Omental fat pad (tissue), 4 donors: ENCODE measurements at places on chromosomes 1 and 21.

- DNase-seq = no peak
Observed at GRCh38 chr1:44939061-44939460, 47.3 kb downstream of the EIF2B3 start.

DNA sequence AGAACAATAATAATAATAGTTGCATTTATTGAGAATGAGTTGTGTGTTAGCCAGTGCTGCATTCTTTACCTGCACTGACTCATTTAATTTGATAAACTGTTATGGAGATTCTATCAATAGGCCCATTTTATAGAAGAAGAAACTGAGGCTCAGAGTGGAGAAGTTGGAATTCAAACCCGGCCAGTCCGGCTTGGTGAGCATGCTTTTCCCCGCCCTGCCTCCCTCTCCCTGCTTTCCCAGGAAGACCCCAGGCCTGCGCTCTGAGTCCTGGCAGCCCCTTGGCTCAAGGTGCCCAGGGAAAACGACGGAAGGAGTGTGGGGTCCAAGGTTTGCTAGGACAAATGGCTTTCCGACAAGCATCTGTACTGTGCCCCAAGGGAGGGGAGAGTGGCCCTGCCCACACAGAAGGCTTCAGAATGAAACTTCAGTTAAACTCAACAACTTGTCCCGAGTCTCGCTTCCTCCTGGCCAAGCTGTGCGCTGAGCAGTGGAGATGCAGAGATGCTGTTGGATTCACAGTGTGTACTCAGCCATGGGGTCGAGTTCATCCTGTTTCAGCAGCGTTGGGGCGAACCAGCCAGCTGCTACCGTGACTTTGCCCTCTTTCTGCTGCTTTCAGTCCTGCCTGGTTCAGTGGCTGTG, 23.3 kb upstream of the PADI6 start:
- DNase-seq = no peak

GRCh38 chr1:32501865-32502264, 37.0 kb downstream of the ZBTB8B start:
- no peak for DNase-seq

DNA sequence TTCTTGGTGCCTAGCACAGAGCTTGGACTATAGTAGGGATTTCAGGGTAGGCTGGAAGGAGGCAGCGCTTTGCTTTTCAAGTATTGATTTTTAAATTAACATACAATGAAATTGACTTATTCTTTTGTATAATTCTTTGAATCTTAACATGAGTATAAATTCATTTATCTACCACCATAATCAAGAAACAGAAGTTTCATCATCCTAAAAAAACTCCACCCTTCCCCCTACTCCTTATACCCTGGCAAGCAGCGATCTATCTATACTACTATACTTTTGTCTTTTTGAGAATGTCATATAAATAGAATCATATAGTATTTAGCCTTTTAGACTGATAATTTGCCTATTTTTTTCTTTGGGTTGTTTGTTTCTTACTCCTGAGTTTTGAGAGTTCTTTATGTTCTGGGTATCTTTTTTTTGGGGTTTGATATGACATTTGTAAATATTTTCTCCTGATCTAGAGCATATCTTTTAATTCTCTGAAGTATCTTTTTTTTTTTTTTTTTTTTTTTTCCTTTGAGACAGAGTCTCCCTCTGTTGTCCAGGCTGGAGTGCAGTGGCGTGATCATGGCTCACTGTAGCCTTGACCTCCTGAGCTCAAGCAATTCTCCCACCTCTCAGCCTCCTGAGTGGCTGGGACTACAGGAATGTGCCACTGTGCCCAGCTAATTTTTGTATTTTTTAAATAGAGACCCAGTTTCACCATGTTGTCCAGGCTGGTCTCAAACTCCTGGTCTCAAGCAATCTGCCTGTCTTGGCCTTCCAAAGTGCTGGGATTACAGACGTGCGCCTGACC, 6.4 kb downstream of the RPS6KC1 start:
- DNase-seq = no peak

GRCh38 chr1:163191301-163191700, 11.4 kb downstream of the RGS5 start:
- no peak for DNase-seq

DNA sequence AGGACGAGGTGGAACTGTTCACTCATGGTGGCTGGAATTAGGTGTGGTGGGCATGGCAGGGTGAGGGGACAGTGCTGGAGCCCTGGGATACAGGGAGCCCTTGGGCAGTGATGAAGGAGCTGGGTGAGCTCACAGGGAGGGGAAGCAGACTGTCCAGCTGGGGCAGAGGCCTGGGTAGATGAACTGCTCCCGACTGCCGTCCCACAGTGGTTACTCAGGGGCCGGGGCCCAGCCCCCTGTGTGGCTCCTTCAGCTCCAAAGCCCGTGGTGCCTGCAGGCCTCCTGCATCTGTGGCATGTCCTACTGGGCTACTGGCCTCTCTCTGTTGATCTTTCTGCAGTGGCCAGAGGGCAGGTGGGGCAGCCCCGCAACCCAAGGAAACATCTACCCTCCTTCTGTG, 661.1 kb downstream of the NPHP4 start:
- no peak for DNase-seq
